A172 (cell line): ENCODE measurements at places on chromosomes 16 and 17. TPM values are rescaled to one million over a fixed set of nuclear protein-coding genes. Genes with fewer than 3 reads are reported as not detected.
A peak's percentile ranks its signal among the peaks of the same experiment; 100 is the strongest.

DNA sequence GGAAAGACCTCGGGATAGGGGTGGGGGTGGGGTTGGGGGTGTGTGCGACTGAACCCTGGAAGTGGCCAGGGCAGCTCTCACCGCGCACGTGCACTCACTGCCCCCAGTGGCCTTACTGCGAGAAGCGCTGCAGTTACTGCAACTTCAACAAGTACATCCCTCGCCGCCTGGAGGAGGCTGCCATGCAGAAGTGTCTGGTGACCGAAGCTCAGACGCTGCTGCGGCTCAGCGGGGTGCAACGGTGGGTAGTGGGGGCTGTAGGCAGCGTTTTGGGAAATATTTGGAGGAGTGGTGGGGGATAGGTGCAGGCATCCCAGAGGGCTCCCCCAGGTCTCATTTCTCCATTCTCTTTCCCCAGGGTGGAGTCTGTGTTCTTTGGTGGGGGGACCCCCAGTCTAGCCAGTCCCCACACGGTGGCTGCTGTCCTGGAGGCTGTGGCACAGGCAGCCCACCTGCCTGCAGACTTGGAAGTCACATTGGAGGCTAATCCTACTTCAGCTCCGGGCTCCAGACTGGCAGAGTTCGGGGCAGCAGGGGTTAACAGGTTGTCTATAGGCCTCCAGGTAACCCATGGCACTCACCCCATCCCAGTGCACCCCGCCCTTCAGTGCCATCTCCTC is 972 bp downstream of the RSAD1 start:
- peak; percentile 75 for DNase-seq

DNA sequence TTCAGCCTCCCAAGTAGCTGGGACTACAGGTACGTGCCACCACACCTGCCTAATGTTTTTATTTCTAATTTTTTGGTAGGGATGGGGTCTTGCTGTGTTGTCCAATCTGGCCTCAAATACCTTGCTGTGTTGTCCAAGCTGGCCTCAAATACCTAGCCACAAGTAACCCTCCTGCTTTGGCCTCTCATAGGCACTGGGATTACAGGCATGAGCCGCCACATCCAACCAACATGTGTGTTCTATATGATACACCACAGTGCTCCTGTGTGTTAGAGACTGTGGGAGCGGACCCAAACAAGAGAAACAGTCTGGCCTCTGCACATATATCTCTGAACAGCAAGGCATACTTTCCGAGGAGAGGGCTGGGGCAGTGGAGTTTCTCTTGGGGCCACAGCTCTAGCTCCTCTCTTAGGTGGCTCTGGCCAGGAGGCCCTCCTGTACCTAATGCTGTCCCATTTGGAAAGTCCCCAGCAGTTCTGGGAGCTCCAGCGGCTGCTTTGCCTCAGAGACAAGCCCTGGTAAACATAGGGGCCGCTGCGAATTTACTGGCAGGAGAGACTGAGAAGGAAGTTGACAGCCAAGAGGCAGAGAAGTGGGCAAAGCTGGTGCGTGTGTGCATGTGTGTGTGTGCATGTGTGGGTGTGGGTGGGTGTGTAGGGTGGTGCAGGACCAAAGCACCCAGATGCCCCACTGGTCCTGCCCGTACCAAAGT is 95.0 kb downstream of the RAB11FIP4 start:
- no peak for DNase-seq

GRCh38 chr17:17937958-17938357 is 34.2 kb downstream of the TOM1L2 start:
- DNase-seq = no peak

- DNase-seq = no peak
Observed at GRCh38 chr16:88634141-88634993, 4.0 kb upstream of the IL17C start.

DNA sequence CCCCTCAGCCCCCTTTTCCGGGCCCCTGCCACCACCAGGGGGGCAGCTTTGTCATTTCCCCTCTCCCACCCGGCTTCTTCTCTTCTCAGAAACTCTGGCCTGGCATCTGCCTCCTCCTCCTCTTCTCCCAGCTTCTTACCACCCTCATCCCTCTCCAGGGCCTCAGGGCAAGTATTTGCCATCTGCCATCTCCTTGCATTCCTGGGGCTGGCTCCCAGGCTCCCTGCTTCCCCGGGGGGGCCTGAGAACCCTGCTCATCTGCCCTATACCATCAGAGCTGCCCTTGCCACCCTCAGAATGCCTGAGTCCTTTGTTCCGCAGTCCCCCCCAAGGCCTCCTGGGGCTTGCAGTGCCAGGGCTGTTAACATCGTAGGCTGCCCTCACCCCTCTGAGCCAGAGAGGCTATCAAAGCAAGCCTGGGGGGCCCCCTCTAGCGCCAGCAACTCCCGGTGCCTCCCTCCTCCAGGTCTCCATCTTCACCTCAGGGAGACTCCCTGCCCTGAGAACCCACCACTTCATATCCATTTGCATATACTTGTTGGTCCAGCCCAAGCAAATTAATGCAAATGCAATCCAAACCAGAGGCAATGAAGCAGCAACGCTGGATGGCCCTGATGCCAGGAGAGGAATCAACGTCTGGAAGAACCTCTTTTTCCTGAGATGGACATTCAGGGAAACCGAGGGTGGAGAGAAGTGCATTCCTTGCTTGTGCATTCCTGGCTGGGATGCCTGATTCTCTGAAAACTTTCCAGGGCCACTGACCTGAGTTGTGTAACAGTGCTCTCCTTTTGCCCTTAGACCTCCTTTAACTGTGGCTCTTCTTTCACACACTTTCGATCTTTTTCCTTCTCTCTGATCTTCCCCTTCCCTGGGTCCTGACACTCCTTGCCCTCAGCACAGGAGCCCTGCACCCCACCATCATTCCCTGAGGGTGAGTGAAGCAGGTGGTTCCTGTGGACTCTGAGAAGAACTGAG is 20.7 kb upstream of the SP2 start:
- no peak for DNase-seq

- no peak for DNase-seq
Observed at GRCh38 chr17:13563866-13564265, 37.9 kb downstream of the HS3ST3A1 start.

- peak; percentile 79 for DNase-seq
Observed at GRCh38 chr17:77107506-77108433, 33.0 kb upstream of the SEC14L1 start.

DNA sequence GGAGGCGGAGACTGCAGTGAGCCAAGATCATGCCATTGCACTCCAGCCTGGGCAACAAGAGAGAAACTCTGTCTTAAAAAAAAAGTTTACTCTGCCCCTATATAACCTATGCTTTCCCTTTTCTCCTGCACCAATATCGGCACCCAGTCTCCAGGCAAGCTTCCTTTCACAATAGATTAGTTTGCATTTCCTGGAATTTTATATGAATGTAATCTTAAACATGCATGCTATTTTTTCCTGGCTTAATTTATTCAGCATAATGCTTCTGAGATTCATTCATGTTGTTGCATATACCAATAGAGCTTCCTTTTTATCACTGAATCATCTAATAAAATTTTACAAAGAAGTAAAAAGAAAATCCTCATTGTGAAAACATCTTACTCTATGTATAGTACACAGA is 59.4 kb downstream of the USP32 start:
- DNase-seq = no peak

DNA sequence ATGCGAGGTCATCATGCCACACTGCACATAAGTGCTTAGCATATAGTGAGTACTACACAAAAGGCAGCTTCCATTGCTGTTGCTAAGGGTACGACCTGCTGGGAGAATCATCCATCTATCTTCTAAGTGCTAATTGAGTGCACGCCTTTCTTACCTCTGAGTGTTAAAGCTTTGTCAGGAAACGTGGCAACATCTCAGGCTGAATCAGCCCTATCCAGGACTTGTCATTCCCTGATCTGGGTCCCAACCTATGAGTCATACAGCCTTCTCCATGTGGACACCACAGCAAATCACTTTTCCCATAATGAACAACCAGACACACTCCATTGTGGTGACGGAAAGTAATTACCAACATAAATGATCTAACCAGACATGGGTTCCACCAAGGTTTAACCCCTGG is 201.1 kb upstream of the MAF start:
- peak; percentile 2 for DNase-seq

GRCh38 chr17:42928714-42929496 is 28.3 kb downstream of the G6PC1 start:
- peak; percentile 84 for DNase-seq

DNA sequence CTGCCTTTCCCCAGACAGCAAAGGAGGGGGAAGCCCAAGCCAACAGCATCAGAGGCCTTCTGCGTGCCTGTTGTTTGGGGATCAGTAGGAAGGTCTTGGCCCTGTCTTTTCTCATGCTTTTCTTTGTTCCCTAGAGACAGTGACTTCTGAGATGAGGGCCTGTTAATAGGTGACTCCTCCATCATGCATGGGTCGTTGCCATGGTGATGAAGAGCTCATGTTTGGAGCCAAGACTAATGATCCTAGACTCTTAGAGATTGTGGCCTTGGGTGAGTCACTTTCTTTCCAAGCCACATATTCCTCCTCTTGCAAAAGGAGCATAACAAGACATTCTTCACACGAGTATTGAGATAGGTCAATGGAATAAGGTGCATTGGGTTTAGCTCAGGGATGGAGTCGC is 201.1 kb upstream of the ASIC2 start:
- DNase-seq = no peak

- DNase-seq = no peak
Observed at GRCh38 chr17:1958134-1958881, 66.8 kb downstream of the RTN4RL1 start.

USH1G gene
- 0.28 TPM in 1 of 2 replicates, not detected in the other for total RNA-seq

SLC12A3 gene
- not detected in 2 replicates for total RNA-seq

BRIP1 gene
- total RNA-seq = 18.4 and 25.5 TPM in 2 replicates

ADAM11 gene
- 2.2 and 2.8 TPM in 2 replicates for total RNA-seq

PSMB3 gene
- total RNA-seq = 484 and 521 TPM in 2 replicates

GPR139 gene
- not detected in 2 replicates for total RNA-seq
